Stimulated activated CD8-positive, alpha-beta memory T cell treated with anti-CD3 and anti-CD28 coated beads, Interleukin-2, amount 100 ng/mL, for 1 hour (primary cell): ENCODE measurements at places on chromosomes 5 and 9.
A peak's percentile ranks its signal among the peaks of the same experiment; 100 is the strongest.

- DNase-seq, result no peak
Observed at GRCh38 chr5:179436321-179437122, 91.3 kb upstream of the ADAMTS2 start.

DNA sequence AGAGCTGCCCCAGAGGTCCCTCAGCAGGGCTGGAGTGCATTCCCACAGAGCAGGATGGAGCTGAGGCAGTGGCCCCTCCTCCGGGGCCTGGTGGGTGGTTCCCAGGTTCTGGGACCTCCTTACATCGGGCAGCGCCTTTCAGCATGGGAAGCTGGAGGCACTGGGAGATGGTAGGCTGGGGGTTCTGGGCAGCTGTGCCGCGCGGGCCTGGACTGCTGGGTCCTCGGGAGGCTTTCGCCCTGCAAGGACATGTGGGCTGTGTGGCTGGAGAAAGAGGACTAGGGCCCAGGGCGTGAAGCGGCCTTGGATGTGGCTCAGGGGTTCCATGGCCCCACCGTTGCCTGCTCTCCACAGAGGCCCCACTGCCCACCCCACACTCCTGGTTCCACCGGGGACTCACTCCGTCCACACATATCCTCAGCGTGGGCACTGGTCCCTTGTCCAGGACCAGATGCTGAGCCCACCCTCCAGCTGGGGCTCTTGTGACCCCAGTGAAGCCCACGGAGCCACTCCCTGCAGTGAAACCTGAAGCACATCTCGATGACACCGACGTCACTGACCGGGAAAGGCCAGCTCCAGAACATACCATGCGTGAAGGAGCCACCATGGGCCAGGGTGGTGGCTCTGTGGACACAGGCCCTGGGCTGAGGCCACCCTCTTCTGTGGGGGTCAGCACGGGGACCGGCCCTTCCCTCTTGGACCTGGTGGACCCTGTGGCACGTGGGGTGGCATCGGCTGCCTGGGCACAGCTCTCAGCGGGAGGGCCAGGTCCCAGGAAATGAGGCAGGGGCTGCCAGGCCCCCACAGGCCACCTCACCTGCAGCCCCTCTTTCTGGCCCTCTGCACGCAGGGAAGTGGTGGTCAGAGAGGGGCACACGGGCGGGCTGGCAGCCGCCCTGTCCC, 31.5 kb upstream of the NKD2 start:
- no peak for DNase-seq

GRCh38 chr5:33588654-33589372, 148.0 kb downstream of the TARS1 start:
- peak; percentile 18 for DNase-seq

- DNase-seq, result no peak
Observed at GRCh38 chr5:59137846-59138245, 555.0 kb downstream of the RAB3C start.

DNA sequence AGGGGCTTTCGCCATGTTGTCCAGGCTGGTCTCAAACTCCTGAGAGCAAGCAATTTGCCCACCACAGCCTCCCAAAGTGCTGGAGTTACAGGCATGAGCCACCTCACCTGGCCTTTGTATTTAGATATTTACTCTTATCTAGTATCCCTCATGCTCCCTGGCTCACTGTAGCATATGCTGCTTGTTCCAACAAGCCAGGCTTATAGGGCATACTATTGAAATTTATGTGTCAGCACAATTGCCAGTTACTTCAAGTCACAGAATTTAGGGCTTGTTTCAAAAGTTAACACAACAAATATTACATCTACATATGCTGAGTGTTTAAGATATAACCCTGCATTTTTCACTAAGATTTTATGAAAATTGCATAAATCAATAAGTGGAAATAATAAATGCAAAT, 469.2 kb upstream of the ZNF608 start:
- no peak for DNase-seq

GRCh38 chr9:124569942-124570341, 62.7 kb upstream of the NR5A1 start:
- no peak for DNase-seq
